ENCODE measurements at places on chromosomes 5 and 9.

DNA sequence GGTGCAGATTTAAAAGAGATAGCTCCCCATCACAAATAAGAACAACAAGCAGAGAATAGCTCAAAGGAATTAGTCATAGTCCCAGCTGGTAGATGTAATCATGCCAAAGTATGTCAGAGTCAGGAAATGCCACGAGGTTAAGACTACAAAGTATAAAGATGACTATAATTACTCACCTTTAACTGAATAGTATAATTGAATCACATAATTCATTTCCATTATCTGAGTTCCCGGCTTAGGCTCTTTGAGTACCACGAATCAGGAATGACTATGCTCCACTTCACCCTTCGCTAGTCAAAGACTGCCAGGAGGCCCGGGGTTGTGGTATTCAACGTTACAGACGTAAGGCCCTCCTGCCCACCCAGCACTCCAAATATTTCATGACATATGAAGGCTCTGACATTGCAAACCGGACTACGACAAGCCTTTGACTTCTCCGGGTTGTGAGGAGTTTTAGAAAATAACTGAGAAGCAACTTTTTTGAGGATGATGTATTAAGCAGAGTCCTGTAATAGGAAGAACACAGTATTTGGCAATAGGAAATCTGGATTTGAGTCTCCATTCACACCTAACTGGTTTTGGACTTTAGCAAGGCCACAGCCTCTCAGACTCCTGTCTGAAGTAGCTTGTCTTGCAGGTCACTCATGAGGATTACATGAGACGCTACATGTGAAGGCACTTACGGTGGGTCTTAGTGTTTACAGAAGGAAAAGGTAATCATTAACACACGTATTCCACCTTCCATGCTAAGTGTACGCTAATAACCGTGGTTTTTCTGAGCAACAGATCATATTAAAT, 64.6 kb downstream of the ENC1 start:
- peak; percentile 93 for DNase-seq

DNA sequence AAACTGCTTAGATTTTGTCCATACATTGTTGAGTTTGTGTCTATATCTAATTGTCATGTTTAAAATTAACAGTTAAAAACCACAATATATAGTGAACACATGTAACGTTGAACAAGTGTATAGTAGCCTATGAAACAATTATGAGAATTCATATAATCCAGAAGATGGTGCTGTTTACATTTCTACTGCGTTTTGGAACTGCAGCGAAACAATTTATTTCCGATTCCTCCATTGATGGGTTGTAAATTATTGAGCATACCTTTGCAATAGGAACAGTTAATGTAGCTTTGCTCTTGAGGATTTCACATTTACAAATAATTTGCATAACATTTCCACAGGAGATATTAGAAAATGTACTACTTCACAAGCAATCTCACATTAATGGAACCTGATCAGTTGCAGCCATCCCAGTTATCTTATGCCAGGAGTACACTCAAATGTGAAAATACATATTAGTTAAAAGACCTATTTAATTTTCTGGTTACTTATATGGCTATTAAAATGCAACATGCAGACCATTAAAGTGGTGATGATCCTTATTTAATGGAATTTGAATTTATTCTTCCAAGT, 411.8 kb downstream of the CDH10 start:
- DNase-seq: no peak

- DNase-seq: no peak
These were observed 58.1 kb downstream of the EBF1 start for GRCh38 chr5:159041444-159042198.

DNA sequence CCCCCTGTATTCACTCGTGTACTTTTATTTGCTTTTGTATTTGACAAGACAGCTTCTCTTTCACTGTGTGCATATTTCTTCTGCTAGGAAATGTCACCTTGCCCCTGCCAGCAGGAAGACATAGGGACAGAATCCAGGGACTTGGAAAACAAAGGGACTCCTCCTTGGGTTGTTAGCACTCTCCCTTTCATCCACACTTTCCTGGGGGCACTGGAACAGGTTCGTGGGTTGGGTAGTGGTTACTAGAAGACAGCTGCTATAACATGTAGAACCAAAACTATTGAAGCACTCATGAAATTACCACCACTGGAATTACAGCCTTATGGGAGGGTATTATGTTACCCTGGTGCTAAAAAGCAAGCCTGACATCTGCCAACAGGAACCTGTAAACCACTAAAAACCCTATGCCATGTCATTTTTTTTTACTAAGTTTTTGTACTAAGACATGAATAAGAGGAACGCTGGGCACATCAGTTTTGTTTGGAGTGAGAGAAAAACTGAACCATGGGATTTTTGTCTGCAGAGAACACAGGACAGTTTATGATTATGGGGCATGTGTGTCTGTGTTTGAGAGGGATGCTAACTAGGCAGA, 4.7 kb upstream of the CCL28 start:
- no peak for DNase-seq

DNA sequence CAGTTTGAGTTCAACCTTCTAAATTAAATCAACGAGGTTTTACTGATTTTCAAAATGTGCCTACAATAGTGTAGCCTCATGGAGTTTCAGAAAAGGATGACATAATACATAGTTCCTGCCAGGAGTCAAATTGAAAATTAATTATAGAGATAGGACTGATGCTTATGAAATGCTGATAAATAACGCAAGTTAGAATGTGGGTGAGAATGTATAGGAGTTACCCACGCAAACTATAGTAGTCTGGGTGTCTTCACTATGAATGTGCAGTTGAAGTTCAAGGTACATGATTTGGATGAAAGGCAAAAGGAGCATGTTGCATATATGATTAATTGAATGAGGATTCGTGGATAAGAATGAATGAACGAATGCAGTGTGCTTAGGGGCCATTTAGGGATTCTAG, 95.7 kb downstream of the SV2C start:
- DNase-seq: no peak

GRCh38 chr5:160198841-160199409, 30.4 kb upstream of the FABP6 start:
- DNase-seq: no peak

- no peak for DNase-seq
These were observed 56.9 kb downstream of the MYO10 start for GRCh38 chr5:16879191-16879590.

DNA sequence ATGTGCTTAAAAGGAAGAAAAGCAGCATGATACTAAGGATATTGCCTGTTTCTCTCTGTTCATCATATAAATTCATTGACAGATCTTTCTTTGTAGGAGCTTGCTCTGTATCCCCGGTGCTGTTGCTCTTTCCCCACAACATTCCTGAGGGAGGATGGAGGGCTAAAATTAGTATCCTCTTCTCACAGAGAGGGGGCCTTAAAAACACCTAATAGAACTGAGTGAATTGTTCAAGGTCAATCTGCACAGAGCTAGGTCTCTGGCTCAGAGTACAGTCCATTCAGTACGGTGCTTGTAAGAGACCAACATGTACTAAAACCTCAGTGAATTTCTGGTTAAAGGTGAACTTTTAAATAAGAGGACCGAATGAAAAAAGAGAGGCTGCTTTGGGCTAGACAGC, 88.7 kb downstream of the PALM2AKAP2 start:
- no peak for DNase-seq

- DNase-seq: no peak
These were observed 52.5 kb downstream of the AP3B1 start for GRCh38 chr5:78242001-78242400.

DNA sequence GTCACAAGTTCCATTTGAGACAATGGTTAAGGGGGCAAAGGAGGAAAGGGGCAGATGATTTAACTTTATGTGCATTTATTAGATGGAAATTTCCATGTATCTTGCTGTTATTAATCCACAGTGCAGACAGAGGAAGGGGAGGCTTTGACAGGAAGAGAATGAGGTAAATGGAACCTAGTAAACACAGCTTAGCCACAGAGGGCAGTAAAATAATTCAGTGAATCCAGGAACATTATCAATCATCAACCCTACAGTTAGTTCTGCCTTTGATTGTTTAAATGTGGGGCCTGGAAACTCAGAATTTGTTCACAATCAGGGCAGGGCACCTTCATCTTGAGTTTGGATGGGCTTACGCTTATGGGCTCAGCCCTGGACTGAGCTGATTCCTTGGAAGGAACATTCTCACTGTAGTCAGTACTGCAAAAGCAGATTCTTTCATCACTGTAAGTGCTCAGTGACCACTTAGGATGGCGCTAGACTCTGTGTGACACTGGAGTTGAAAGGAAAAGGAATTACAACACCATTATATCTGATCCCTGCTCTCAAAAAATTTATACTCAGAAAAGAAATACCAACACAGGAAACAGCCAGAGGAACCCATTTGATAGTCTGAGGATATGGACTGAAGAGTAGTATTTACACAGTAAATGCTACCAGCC, 169.5 kb downstream of the PIK3R1 start:
- no peak for DNase-seq
